Activated T-helper 1 cell treated with anti-CD3 and anti-CD28 coated beads, Interleukin-12 subunit alpha, Interleukin-12 subunit beta, Interleukin-2, Interleukin-4 antibody, amounts not matched to agents 30 ng/mL and 10 ng/mL and 1 ng/mL, durations not matched to agents 14 hours and 24 hours and 36 hours (primary cell): ENCODE measurements at places on chromosomes 3 and 15. TPM values are rescaled to one million over a fixed set of nuclear protein-coding genes. Genes with fewer than 3 reads are reported as not detected.

COL6A6 gene
- total RNA-seq: not detected in 2 replicates

SPINT1 gene
- total RNA-seq: 11.0 and 12.4 TPM in 2 replicates

SLC2A2 gene
- total RNA-seq: not detected in 2 replicates

SMCO1 gene
- total RNA-seq: not detected in 2 replicates

IQCH gene
- 0.88 and 1.2 TPM in 2 replicates for total RNA-seq

PLD1 gene
- 0.15 and 0.29 TPM in 2 replicates for total RNA-seq

TMOD3 gene
- total RNA-seq: 59.2 and 60.2 TPM in 2 replicates

GRCh38 chr3:150902988-150903387, 2.3 kb downstream of the MINDY4B start:
- DNase-seq: no peak
- peaks cover 17% of the 10 kb centered on the region for H3K27me3 ChIP-seq
- H3K4me3 ChIP-seq: no peak overlapping the region
- no peaks in the 10 kb centered on the region for H3K4me1 ChIP-seq

DNA sequence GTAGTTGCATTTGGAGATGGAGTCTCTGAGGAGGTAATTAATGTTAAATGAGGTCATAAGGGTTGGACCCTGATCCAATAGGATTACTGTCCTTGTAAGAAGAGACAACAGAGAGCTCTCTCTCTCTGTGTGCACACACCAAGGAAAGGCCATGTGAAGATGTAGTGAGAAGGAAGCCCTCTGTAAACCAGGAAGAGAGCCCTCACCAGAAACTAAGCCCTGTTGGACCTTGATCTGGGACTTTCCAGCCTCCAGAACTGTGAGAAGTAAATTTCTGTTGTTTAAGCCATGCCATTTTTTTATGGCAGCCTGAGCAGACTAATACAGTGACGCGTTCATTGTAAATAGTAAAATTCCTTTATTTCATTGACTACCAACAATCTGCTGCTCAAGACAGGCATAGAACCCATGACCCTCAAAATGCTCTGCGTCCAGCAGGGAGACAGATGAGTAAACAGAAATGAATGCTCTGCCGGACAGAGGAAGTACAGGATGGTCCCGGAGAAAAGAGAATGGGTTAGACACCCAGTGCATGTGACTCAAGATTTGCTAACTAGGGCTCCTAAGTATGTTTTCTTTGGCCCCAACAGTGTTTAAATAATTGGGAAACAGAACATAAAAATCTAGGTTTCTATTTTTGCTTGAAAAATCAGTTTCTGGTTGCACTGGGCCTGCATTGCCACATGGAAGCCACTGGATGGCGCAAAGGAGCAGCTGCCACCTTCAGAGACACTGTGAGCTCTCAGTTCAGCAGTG, 37.9 kb upstream of the TNFAIP8L3 start:
- H3K27me3 ChIP-seq: peaks cover 7% of the 10 kb centered on the region
- H3K4me3 ChIP-seq: no peak overlapping the region
- H3K36me3 ChIP-seq: no peaks in the 10 kb centered on the region

GRCh38 chr15:67148196-67148701, 82.8 kb downstream of the SMAD3 start:
- no peak for DNase-seq
- peaks cover 27% of the 10 kb centered on the region for H3K36me3 ChIP-seq
- no peaks in the 10 kb centered on the region for H3K27me3 ChIP-seq
- H3K4me3 ChIP-seq: peak overlapping the region; percentile 57
- peaks cover 92% of the 10 kb centered on the region for H3K4me1 ChIP-seq

DNA sequence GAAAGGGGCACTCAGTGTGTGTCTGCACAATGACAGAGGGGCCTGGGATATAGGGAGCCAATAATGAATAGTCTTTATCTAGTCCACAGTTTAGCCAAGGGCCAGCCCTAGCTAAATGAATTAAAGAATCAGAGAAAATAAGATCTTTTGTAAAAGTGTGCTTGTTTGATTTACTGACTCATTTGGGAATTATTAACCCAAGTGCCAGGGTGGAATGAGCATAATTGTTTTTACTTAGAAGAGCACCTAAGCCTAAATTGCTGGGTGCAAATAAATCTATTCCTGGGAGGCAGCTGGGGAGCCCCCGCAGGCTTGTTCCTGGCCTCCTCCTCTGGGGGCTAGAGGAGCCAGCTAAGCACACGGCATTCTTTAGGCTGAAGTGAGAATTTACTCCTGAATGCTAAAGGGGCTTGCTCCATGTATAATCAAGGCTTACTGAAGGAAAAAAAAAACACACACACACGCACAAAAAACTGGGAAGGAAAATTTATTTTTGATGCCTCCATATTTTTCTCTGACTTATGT, 405.3 kb upstream of the SUCLG2 start:
- peaks cover 59% of the 10 kb centered on the region for H3K4me1 ChIP-seq
- no peak overlapping the region for H3K27ac ChIP-seq
- no peak overlapping the region for H3K4me3 ChIP-seq
- H3K36me3 ChIP-seq: peaks cover 11% of the 10 kb centered on the region

DNA sequence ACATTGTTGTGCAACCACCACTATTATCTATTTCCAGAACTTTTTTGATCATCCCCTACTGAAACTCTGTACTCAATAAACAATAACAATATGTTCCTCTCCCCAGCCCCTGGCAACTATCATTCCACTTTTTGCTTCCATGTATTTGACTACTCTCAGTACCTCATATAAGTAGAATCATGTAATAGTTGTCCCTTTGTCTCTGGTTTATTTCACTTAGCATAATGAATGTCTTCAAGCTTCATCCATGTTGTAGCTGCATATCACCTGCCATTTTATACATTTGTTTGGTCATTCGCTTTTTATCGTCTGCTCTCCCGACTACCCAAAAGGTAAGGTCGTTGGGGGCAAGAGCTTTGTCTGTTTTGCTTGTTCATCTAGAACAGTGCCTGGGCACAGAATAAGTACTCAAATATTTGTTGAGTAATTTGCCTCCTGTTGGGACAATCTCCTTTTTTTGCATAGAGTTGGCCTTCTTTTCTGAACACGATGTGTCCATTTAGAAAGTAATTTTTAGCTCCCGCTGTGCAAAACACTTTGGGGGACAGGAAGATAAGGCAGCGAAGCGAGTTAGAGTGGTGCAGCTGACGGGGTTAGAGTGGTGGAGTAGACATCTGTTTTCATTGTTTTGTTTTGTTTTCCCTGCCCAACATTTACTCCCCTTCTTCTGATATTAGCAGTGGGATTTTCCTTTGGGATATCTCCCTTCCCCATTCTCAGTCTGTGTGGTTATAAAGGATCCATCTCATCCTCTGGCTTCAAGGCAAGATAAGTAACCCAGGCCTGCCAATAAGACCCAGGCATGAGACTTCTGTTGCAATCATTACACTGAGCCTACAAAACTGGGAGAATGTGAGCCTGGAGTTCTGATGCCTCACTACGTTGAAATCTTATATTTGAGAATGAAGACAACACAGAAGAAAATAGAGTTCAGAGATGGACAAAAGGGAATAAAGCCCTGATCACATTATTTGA, 83.4 kb upstream of the RNU6-1 start:
- H3K27me3 ChIP-seq: no peaks in the 10 kb centered on the region
- H3K4me1 ChIP-seq: no peaks in the 10 kb centered on the region
- no peak overlapping the region for H3K4me3 ChIP-seq
- DNase-seq: no peak
- H3K27ac ChIP-seq: no peak overlapping the region

GRCh38 chr3:14438262-14438661, 35.9 kb downstream of the SLC6A6 start:
- no peaks in the 10 kb centered on the region for H3K27me3 ChIP-seq
- H3K27ac ChIP-seq: no peak overlapping the region
- DNase-seq: no peak
- no peak overlapping the region for H3K4me3 ChIP-seq
- peaks cover 8% of the 10 kb centered on the region for H3K36me3 ChIP-seq
- H3K4me1 ChIP-seq: peaks cover 28% of the 10 kb centered on the region

- no peak overlapping the region for H3K4me3 ChIP-seq
- H3K36me3 ChIP-seq: no peaks in the 10 kb centered on the region
- no peak overlapping the region for H3K27ac ChIP-seq
- DNase-seq: no peak
Observed at GRCh38 chr3:40170395-40170794, 139.1 kb upstream of the EIF1B start.

DNA sequence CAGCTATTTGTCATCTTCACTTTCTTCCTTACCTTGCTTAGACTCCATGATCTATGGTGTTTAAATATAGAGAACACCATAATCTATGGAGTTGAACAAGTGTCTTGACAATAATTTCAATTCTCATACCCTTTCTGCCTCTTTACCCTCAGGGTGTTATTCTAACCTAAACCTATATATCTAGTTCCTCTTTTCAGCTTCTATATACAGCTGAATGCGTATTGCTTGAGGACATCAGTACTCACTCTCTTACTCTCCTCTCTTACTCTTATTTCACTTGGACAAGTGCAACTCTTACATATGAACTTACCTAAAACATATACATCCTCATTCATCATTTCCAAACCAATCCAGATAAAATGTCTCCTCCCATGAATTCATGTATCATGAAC, 187.1 kb downstream of the RAP2B start:
- no peak overlapping the region for H3K4me3 ChIP-seq
- DNase-seq: no peak
- H3K27ac ChIP-seq: no peak overlapping the region
- no peaks in the 10 kb centered on the region for H3K4me1 ChIP-seq

- peaks cover 6% of the 10 kb centered on the region for H3K27me3 ChIP-seq
- peak; percentile 6 for DNase-seq
- H3K4me3 ChIP-seq: peak overlapping the region; percentile 95
- peaks cover 26% of the 10 kb centered on the region for H3K36me3 ChIP-seq
- H3K27ac ChIP-seq: peak overlapping the region; percentile 95
Observed at GRCh38 chr3:160448845-160449635, 546 bp downstream of the TRIM59 start.

GRCh38 chr3:140103166-140103565, 168.2 kb downstream of the CLSTN2 start:
- DNase-seq: no peak
- no peaks in the 10 kb centered on the region for H3K36me3 ChIP-seq
- H3K4me3 ChIP-seq: no peak overlapping the region
- no peak overlapping the region for H3K27ac ChIP-seq
- no peaks in the 10 kb centered on the region for H3K4me1 ChIP-seq
- H3K27me3 ChIP-seq: peaks cover 3% of the 10 kb centered on the region

DNA sequence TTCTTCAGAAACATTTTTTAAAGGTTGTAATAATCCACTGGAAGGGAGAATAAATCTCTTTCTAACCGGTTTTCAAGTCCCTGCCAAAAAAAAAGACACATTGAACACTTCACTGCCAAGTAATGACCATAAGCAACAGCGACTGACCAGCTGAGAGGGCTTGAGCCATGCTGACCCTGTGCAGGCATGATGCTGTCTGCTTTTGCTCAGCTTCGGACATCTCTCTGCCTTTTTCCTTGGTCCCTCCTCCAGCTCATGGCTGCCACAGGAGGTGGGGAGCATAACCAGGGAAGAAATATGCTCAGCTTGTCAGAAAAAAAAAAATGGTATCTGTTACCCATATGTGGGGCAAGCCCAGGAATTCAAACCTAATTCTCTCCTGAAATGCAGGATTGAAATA, 1.5 kb downstream of the IGSF10 start:
- H3K36me3 ChIP-seq: no peaks in the 10 kb centered on the region
- no peaks in the 10 kb centered on the region for H3K4me1 ChIP-seq
- no peak overlapping the region for H3K27ac ChIP-seq
- no peak overlapping the region for H3K4me3 ChIP-seq

GRCh38 chr3:126480861-126481260, 5.2 kb upstream of the ZXDC start:
- H3K27me3 ChIP-seq: peaks cover 4% of the 10 kb centered on the region
- no peaks in the 10 kb centered on the region for H3K36me3 ChIP-seq
- no peak for DNase-seq

- no peak overlapping the region for H3K4me3 ChIP-seq
- H3K27ac ChIP-seq: no peak overlapping the region
- no peaks in the 10 kb centered on the region for H3K36me3 ChIP-seq
- no peaks in the 10 kb centered on the region for H3K27me3 ChIP-seq
Observed at GRCh38 chr15:25532269-25533140, 93.7 kb upstream of the UBE3A start.

- peak overlapping the region; percentile 23 for H3K27ac ChIP-seq
- H3K4me1 ChIP-seq: no peaks in the 10 kb centered on the region
- no peak for DNase-seq
Observed at GRCh38 chr15:89370120-89370977, 35.7 kb upstream of the POLG start.

DNA sequence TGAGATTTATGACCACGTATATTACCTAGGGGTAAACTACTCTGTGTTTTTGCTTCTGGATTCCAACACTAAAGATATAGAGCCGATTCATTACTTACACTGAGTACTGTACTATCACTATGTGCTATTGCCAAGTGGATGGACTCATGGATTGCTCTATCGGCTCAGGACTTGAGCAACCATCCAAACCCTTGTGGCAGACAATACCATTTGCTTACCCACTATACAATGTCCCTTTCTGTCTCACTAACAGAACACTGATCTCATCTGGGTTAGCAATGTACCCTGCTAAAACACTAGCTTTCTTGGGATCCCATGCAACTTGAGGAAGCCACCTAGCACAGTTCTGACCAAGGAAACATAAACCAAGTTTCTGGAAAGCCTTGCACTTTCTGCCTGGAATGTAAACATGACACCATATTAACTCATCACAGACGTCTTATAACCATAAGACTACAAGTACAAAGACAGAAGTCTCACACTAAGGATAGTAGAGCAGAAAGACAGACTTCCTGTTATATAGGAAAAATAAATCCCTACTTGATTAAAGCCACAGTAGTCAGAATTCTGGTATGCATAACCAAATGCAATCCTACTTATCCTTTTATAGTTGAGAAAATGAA, 38.6 kb downstream of the HACD2 start:
- no peak for DNase-seq
- no peaks in the 10 kb centered on the region for H3K4me1 ChIP-seq
- no peaks in the 10 kb centered on the region for H3K27me3 ChIP-seq
- H3K36me3 ChIP-seq: peaks cover 7% of the 10 kb centered on the region

DNA sequence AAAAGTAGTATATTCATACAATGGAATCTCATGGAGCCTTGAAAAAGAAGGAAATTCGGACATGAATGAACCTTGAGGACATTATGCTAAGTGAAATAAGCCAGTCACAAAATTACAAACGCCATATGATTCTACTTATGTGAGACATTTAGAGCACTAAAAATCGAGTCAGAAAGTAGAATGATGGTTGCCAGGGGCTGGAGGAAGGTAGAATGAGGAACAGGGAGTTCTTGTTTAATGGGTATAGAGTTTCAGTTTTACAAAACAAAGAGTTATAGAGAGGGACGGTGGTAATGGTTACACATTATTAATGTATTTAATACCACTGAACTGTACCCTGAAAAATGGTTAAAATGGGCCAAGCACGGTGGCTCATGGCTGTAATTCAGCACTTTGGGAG, 19.5 kb downstream of the UBXN7 start:
- no peak for DNase-seq
- peaks cover 18% of the 10 kb centered on the region for H3K36me3 ChIP-seq
- no peaks in the 10 kb centered on the region for H3K27me3 ChIP-seq
- H3K27ac ChIP-seq: no peak overlapping the region
- H3K4me3 ChIP-seq: no peak overlapping the region

DNA sequence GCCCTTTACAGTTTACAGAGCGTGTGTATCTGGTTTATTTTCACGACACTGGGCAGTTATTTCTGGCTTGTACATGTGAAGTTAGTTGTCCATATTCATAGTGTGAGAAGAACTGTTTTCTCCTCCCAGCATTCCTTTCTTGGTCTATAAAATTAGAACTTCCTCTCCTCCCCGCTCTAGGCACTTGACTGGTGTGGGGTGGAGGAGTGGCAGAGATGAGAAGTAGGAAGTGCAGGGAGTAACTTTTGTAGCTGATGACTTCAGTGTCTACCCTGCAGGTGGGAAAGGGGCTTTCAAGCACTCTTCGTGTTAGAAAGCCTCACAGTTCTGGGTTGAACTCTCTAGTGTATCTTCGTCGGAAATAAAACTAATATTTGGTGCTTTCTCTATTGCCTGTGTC, 13.4 kb downstream of the APOD start:
- peaks cover 7% of the 10 kb centered on the region for H3K27me3 ChIP-seq
- H3K27ac ChIP-seq: no peak overlapping the region
- H3K36me3 ChIP-seq: no peaks in the 10 kb centered on the region
